AG09319 (cell line): ENCODE measurements at places on chromosomes 1 and 21.

- no peak for DNase-seq
Measured at GRCh38 chr21:28754127-28754611, 238.5 kb downstream of the LTN1 start.

DNA sequence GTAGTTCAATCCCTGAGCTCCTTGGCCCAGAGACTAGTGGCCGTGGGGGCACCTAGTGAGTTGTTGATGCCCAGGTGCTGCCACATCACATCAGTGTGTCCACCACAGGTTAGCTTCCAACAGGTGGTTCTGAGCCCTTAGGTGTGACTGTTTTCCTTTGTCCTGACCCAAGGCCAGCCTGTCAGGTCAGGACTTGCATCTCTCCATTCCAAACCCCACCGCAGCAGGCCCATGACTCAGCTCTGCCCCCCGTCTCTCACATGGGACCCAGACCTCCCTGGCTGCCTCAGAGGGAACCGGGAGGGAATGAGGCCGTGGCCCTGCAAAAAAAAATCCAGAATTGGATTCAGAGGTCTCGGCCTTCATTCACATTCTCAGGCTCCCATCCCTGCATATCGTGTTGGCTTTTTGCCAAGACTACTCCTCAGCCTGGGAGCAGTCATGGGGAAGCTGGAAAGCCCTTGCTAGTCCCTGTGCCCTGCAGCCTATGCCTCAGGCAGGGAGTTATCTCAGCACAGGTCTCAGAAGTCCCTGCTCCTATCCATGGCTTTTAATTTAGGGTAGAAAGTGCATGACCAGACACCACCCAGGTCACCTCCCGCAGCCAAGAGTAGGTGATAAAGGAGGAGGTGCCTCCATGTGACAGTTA lies 7.2 kb downstream of the INAVA start:
- DNase-seq: no peak

DNA sequence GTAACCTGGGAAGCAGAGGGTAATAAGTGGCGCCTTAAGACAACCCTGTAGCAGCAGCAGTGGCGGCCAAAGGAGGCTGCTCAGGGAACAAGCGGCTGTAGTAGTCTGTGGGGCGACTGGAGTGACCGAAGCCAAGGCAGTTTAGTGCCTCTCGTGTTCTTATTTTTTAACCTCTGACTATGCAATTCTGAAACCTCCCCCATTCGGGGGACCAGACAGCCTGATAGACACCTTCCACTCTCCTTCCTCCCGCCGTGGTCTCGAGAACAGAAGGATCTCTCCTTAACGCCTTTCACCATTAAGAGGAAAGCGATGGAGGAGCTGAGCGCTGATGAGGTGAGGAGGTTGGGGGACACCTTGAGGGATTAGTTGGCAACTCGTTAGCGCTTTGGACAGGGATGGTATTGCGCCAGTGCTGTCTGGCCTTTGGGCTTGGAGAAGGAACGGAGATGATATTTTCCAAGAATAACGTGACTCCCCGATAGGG lies 644 bp downstream of the UBE4B start:
- DNase-seq: no peak

GRCh38 chr1:36540056-36540455 lies 57.3 kb upstream of the CSF3R start:
- DNase-seq: no peak

DNA sequence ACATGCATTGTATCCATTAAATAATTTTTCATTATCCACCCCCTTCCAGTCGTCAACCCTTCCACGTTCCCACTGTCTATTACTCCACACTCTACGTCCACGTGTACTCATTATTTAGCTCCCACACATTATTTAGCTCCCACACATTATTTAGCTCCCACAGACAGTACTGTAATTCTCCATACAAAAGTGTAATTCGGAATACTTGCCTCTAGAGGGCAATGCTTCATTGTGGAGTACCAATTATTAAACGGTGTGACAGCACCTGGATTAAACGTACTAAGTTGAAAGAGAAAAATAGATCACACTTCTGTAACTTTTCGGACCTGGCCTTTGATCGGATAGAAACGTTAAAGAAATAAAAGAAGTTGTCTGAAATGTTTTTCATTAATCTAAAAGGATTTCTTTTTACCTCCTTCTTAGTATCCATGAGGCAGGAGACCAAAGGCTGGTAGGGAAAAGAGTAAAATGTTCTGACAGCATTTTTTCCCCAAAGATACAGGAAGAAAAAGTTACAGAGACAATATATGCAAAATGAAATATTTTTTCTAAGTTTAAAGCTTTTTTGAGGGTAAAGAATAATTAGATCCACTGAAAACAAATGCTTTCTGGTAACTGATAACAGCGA lies 99.2 kb downstream of the LHX8 start:
- peak; percentile 1 for DNase-seq

- no peak for DNase-seq
Measured at GRCh38 chr1:32920833-32921232, 19.6 kb upstream of the TMEM54 start.

- DNase-seq: peak; percentile 79
Measured at GRCh38 chr1:23539698-23540266, 8.7 kb upstream of the E2F2 start.

- DNase-seq: peak; percentile 67
Measured at GRCh38 chr1:65493802-65494201, 73.3 kb downstream of the LEPR start.

GRCh38 chr1:10631811-10632593 lies 157.3 kb downstream of the PEX14 start:
- no peak for DNase-seq

- DNase-seq: no peak
Measured at GRCh38 chr1:182917378-182917777, 35.6 kb downstream of the SHCBP1L start.

DNA sequence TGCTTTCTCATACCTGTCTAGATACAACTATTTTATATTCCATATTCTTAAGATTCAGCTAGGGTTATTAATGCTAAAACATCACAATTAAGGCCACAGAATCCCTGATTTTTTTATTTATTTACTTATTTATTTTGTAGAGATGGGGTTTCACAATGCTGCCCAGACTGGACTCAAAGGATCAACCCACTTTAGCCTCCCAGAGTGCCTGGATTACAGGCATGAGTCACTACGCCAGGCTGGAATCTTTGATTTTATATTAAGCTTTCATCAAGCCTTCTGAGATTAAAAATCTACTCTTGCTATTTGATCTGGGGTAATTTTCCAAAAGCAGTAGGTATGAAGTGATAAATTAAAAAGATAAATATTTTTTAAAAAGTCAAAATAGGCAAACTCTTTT lies 38.9 kb downstream of the MCOLN2 start:
- DNase-seq: no peak

GRCh38 chr1:12654004-12654567 lies 10.2 kb downstream of the AADACL4 start:
- no peak for DNase-seq

GRCh38 chr1:32307324-32307723 lies 15.4 kb downstream of the HDAC1 start:
- no peak for DNase-seq

GRCh38 chr1:9238550-9238949 lies 4.0 kb downstream of the H6PD start:
- no peak for DNase-seq

DNA sequence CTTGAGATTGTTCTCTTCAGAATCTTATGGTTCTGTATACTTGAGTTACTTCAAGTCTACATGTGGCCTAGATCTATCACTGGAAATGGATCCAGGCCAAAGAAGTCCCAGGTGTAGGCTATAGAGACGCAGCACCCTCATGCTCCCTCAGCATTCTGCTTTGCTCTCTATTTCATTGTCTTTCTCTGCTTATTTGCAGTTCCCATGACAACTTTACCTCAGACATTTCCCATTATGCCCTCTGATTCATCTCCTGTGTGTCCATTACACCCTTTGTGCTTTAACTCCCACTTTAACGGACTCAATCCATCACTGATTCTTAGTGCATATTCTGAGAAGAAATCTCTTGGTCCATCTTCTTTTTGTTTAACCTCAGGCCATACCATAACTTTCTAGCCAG lies 236.9 kb upstream of the NRIP1 start:
- DNase-seq: no peak

DNA sequence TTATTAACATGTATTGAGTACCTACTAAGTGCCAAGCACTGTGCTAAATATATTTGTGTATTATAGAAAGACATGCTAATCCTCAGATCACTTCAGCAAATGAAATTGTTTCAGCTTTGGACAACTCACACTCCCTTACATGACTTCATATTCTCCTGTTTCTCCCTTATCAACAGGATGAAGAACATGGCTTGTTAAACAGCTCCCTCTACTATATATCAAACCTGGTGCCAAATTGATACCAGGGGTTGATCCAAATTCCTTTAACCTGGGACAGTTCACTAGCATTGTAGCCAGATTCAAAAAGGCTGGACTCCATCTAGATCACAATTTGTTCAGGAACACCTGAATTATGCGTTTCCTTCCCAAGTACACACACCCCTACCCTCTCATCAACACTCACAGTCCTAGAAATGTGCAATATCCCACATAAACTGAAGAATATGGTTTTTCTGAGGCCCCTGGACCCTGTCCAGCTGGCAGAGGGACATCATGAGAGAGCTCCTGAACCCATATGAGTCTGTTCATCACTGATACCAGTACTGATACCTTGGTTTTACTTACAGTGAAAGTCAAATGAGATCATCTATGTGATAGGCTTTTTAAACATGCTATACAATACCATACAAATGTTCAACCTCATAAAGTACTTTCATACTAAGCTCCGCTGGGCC lies 47.0 kb upstream of the PALMD start:
- DNase-seq: no peak

GRCh38 chr1:33301273-33301984 lies 19.5 kb downstream of the A3GALT2 start:
- DNase-seq: no peak

DNA sequence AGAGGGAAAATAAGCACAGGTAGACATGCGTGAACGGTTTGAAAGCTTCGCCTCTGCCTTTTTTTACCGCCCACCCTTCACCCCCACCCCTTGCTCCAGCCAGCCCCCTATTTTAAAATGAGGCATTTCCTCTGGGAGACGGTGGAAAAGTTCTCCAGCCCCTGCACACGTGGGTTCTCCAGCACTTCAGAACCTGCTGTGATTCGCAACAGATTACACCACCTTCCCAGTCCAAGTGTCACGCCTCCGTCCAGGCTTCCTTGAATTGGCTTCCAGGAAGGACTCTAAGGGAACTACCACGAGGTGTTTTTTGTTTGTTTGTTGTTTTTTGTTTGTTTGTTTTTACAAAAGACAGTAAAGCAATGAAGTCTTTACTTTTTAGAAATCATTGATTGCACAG lies 2.6 kb downstream of the LRRC7 start:
- no peak for DNase-seq

- DNase-seq: no peak
Measured at GRCh38 chr1:51859333-51859732, 19.2 kb downstream of the NRDC start.

DNA sequence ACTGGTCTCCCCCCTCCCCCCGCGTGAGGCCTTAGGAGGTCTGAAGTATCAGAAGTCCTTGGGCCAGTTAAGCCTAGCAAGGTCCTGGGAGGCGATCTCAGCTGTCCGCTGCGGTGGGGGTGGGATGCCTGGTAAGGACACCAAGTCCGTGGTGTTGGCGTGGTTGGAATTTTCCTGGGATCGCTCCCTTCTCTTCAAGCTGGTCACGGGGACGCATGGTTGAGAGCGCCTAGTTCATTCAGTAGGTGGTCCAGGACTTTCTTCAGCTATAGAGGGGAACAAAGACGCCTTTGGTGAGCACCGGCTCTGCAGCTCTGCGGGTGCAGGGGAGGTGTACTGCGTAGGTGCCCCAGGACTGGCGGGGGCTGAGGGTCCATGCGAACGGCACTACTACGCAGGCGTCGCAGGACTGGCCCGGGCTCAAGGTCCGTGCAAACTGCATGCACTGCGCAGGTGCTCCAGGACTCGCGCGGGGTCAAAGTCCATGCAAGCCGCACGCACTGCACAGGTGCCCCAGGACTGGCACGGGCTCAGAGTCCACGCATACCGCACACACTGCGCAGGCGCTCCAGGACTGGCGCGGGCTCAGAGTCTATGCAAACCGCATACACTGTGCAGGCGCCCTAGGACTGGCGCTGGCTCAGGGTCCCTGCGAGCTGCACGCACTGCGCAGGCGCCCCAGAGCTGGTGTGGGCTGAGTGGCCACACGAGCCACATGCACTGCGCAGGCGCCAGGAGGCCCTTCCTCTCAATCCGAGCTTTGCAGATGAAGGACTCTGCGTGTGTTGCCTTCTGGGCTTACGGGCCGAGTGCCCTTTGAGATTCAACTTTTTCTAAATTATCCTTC lies 36.6 kb upstream of the HMGN1 start:
- DNase-seq: peak; percentile 62

DNA sequence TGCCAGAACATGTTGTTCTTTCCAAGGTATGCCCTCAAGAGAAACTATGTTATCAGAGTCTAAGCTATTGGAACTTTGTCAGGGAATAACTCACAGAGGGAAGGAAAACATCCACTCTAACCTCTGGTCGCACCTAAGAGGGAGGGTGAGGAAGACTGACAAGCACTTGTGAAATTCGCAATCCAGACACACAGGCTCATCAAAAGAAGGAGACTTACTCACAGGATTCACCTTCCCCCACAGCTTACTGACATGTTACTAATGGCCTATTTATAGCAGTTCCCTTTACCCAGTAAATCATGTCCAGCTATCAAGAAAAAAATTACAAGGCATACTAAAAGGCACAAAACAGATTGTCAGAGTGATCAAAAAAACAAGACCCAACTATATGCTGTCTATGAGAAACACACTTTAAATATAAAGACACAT lies 36.9 kb downstream of the WDR64 start:
- no peak for DNase-seq

- DNase-seq: no peak
Measured at GRCh38 chr1:204366759-204367158, 7.0 kb upstream of the PLEKHA6 start.

GRCh38 chr1:205199090-205199930 lies 12.2 kb downstream of the DSTYK start:
- no peak for DNase-seq

GRCh38 chr1:230149751-230150584 lies 82.9 kb downstream of the GALNT2 start:
- no peak for DNase-seq

GRCh38 chr1:226073184-226073950 lies 10.9 kb downstream of the H3-3A start:
- no peak for DNase-seq

DNA sequence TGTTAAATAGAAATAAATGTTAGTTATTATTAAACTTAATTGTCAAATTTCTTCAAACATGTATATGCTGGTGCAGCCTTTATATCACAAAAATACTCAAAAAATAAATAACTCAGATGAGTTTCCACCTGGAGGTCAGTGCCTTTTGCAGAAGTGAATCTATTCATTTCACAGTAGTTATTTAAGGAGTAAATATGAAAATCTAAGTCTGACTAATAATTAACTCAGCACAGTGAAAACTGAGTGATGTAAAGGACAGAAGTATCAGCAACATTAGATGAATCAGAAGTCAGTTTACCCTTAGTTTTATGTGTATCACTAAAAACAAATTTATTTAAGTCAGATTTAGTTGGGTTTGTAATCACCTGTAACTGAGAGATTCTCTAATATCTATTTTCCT lies 2135.4 kb downstream of the MRPL39 start:
- no peak for DNase-seq

DNA sequence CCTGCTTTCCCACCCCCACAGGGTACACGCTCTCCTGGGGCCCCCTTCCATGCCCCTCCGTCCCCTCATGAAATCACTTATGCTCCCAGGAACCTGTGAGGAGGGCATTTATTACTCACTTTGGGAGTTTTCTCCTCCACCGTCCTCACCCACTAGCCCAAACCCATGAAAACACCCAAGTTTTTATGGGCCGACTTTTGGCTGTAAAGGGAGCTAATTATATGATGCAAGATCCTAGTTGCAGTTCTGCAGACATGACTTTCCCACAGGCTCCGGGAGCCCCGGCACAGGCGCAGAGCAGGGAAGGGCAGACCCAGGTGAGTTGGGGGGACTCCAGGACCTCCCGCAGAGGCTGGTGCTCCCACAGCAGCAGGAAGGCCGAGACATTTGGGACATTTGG lies 29.7 kb downstream of the EPHA2 start:
- no peak for DNase-seq
